Foreskin keratinocyte (primary cell): ENCODE measurements at places on chromosomes 12 and 14.

- no peak for DNase-seq
Measured at GRCh38 chr12:94429633-94430032, 30.0 kb downstream of the CEP83 start.

- no peak for DNase-seq
Measured at GRCh38 chr14:76968621-76969063, 59.9 kb downstream of the IRF2BPL start.

- no peak for DNase-seq
Measured at GRCh38 chr14:100652744-100653143, 65.5 kb upstream of the BEGAIN start.

DNA sequence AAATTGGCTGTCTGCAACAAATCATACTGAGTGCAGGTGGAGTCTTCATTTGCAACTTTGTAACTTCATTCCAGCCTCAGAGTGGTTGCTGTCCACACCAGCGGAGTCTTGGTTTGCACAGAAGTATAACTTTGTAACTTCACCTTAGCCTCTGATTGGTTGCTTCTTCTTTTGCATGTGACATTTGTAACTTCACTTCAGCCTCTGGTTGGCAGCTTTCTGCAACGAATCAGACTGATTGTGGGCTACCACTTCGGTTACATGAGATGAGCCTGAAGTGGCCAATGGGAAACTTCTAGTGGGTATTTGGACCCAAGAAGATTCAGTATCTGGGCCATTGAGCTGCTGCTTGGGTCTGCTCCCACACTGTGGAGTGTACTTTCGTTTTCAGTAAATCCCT, 17.8 kb downstream of the RASSF8 start:
- DNase-seq, result no peak

- no peak for DNase-seq
Measured at GRCh38 chr14:104805326-104805678, 4.4 kb downstream of the ZBTB42 start.

DNA sequence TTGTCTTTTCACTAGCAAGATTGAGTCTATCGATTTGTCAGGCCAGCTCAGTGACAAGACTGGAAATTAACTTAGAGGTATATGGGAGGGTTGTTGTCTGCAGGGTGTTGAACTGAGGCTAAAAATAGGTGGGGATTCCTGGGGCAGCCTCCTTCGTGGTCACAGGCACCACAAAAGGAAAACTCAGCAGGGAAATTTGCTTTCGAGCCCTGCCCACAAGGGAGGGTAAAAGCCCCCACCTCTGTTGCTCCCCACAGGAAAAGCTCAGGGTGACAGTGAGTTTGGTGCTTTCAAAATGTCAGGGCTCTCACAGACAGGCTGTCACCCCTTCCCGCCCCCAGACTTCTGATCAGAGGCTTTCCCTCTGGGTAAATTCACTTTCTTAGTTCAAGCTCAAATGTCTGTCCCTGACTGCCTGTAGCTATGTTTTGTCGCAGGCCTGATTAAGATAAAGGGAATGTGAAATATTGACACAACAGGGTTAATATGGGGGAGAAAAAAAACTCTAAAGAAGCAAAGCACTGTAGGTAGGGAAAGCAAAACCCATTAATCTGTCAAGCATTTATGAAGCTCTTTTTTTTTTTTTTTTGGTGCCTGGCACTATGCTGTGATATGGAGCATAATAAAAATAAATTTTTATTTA, 11.7 kb upstream of the NFKBIA start:
- no peak for DNase-seq

GRCh38 chr12:48379794-48380193, 29.1 kb upstream of the ZNF641 start:
- DNase-seq, result no peak

DNA sequence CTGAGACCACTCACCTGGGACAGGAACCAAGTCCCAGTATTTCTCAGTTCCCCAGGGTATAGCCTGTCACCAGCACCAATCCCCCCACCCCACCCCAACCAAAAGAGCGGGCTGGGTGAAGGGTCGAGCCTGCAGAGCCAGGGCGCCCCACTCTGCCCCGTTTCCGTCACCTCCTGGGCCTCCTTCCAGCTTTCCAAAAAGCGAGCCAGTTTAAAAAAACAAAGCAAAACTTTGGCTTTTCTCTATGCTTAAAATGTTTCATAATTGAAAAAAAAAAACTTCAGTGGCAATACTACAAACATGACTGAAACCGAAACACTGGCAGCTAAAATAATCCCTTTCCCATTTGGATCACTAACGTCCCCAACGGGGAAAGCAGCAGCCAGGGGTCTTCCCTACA, 7.5 kb downstream of the CAMKK2 start:
- no peak for DNase-seq

DNA sequence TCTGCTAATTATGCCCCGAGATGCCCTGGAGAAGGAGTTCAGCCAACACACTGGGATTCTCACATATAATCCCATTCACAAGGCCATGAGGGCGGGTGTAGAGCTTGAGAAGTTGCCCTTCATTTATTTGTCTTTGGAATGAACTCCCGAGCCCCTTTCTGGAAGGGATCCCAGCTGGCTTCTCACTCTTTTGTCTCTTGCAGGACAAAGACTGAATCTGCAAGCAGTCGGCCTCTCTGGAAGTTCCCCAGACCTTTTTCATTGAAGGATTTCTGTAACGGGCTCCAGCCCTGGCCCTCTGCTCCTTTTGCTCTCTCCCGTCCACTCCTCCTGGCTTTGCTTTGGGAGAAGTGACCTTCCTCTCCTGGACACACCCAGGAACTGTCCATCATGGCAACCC, 163.3 kb upstream of the SFSWAP start:
- DNase-seq, result no peak

GRCh38 chr14:68402525-68403101, 390.3 kb downstream of the ZFP36L1 start:
- DNase-seq, result no peak

DNA sequence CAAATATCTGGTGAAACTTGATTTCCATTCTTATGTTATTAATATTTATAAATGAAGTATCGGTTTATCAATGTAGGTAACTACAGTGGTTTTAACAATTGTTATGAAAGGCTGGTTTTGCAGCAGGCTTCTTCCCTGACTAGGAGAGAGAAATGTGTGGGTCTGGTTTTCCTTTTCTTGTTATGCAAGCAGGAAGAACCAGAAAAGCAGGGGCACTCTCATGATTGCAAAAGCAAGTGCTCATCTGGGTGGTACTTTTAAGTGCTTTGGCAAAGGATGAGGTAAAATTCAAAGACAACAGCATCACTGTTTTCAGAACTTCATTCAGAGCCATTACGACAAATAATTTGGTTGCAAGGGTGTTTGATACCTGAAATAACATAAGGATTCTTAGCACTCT, 105.6 kb downstream of the PTPRO start:
- no peak for DNase-seq

DNA sequence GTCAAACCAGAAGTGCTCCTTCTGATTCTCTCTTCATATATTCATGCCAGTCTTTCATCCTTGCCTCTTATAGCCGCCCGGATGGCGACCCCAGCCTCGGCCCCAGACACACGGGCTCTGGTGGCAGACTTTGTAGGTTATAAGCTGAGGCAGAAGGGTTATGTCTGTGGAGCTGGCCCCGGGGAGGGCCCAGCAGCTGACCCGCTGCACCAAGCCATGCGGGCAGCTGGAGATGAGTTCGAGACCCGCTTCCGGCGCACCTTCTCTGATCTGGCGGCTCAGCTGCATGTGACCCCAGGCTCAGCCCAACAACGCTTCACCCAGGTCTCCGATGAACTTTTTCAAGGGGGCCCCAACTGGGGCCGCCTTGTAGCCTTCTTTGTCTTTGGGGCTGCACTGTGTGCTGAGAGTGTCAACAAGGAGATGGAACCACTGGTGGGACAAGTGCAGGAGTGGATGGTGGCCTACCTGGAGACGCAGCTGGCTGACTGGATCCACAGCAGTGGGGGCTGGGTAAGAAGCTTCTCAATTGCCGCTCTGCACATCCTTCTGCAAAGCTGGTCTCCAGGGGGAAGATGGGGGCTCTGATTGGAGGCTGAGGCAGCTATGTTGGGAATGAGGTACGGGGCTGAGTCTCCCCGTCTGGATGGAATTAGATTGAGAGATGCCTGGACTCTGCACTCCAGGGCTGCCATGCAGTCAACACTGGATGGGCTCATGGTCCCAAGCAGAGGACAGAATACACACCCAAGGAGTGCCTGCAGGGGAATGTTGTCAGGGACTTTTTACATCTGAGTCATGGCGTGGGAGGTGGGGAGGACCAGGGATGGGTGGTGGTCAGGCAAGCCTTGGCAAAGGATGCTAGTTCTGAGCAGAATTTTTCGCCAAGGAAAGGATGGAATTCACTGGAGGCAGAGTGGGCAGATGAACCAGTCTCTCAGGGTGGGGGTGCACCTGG, 1.3 kb downstream of the BCL2L2 start:
- DNase-seq, result peak; percentile 61

DNA sequence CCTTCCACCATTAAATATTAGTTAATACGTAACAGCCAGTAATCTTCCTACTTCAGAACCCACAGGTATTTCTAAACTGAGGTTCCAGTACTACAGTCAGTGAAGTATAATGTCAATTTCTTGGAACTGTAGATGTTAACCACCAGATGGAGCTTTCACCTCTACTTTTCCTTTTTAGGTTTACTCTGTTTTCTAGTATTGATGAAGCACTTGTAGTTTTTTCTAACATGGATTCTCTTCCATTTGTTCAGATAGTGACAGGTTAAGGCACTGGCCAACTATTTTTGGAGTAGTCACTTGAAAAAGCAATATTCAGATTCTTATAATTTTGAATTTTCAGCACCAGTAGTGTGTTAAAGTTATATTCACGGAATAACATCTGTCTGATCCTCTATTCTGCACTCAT, 4.6 kb upstream of the SEC23A start:
- no peak for DNase-seq

- peak; percentile 16 for DNase-seq
Measured at GRCh38 chr12:22626406-22626805, 1.4 kb downstream of the ETNK1 start.

DNA sequence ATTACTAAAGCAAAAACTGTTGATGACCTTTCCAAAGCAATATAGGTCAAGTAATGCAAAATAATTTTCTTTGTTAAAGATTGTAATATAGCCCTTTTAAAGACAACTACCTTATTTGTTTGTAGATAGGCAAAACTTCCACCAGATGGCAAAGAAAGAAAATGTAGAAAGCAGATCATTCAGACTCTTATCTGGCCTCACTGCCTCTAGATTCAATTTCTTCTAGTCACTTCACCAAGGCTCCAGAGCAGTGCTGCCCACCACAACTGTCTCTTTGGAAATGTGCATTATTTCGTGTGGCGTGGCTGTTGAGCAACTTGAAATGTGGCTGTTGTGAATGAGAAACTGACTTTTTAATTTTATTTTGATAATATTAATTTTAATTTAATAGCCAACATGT, 127.1 kb downstream of the ITPR2 start:
- no peak for DNase-seq

DNA sequence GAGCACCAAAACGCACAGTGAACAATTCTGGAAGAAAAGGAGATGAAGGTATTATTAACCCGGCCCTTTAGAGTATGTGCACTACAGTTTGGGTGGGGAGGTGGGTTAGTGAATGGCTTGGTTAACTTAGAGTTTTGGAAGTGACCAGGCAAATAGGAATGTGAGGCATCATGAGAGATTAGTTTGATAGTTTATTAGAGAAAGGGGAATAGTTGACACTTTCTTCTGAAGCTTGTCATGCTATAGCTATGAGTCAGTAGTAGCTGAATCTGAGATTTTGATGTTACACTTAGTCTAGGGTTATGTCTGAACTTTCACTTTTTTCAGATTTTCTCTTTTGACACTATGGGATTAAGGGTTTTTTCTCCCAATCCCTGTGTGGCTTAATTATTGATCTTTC, 567.2 kb downstream of the SNAPC1 start:
- DNase-seq, result peak; percentile 48

DNA sequence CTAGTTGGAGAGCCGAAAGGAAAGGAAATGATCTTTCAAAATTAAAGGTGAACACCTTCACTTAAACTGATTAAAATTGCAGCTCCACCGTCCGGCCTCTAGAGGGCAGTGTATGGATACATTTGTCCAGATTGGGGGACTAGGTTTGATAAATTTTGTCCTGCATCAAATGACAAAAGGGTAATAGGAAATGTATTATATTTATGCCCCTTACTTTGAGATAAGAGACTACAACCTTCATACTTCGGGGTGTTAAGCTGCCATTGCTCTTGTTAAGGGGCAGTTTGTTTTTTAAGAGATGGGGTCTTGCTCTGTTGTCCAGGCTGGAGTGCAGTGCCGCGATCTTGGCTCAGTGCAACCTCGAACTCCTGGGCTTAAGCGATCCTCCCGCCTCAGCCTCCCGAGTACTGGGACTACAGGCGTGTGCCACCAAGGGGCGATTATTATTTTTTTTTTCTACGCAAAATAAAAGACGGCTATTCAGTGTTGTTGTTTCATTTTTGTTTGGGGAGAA, 818 bp upstream of the SUOX start:
- peak; percentile 46 for DNase-seq

- no peak for DNase-seq
Measured at GRCh38 chr14:20742132-20742531, 3.6 kb upstream of the EDDM3A start.

DNA sequence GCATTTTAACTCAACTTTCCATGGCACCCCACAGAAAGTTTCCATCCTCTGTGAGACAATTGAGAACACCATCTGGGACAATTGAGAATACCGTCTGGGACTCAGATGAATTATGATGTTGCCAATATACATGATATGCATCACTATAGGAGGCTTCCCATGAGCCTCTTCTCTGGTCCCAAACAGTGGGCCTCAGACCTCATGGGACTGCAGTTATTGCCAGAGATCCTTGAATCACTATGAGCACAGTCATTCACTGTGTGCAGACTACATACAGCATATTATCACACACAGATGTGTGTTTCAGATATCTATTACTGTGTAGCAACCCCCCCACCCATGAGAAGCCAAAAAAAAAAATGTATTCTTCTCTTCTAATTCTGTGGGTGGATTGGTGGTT, 134.4 kb downstream of the GXYLT1 start:
- DNase-seq, result no peak

GRCh38 chr12:1309613-1310012, 284.8 kb downstream of the FBXL14 start:
- DNase-seq, result no peak

DNA sequence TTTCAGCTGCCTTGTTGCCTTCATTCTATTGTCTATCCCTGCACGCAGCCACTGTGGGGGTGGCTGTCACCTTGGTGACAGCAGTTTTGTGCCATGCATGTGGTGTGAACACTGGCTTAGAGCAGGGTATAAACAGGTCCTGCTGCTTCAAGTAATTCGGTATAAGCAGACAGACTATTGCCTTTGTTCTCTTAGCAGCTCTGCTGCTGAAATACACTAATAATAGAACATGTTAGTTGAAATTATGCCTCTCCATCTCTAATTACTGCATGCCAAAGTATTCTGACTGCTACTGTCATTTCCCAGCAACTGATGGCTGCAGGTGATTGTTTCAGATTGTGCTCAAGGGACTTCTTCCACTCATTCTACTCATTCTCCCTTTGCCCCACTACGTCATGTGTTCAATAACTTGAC, 34.6 kb downstream of the PTPRO start:
- no peak for DNase-seq

GRCh38 chr12:69022674-69023073, 89.7 kb upstream of the CPM start:
- DNase-seq, result no peak

GRCh38 chr12:68178774-68179439, 19.4 kb upstream of the IFNG start:
- no peak for DNase-seq

GRCh38 chr14:104339361-104339760, 201.0 kb downstream of the KIF26A start:
- no peak for DNase-seq
